ENCODE measurements at places on chromosomes 3 and 15.

DNA sequence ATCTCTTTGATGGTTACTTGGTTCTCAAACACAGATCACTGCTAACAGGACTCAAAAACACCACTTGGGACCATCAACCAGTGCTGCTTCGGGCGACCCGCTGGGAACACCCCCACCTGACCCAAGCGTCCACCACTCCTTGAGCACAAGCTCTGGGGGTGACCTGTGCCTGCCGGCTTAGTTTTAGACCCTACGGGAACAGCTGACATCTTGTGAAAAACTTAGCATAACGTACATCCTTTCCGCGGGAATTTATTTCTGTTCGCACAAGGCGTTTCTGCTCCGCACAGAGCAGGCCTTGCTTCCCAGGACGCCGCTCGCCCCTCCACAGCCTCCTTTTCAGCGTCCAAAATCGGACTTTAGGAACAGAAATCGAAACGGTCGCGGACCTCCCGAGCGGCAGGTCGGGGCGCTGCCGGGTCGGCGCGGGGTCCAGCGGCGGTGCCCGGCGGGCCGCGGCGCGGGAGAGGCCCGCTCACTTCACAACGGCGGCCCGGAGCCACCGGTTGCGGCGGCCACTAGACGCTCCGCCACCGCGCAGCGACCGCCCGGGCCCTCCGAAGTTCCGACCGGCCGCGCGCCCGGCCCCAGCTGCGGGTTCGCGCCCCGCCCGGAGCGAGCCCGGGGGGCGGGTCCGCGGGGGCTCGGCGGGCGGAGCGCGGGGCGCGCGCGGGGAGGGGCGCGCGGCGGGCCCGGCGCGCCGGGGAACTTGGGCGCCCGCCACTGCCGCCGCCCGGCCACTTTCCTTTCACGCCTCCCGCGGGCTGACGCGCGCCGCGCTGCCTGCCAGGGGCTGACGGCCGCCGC lies 959 bp downstream of the SFMBT1 start:
- DNase-seq = no peak

GRCh38 chr15:101511717-101512116 lies 22.2 kb upstream of the PCSK6 start:
- no peak for DNase-seq

GRCh38 chr3:9951962-9952805 lies at the start of gene PRRT3:
Gene PRRT3, minus strand, starts transcription at chr3:9952408. Its CDS starts 2,293 bp downstream, at chr3:9950115.
- no peak for DNase-seq

- no peak for DNase-seq
Measured at GRCh38 chr3:51282931-51283330, 102.2 kb upstream of the MANF start.

DNA sequence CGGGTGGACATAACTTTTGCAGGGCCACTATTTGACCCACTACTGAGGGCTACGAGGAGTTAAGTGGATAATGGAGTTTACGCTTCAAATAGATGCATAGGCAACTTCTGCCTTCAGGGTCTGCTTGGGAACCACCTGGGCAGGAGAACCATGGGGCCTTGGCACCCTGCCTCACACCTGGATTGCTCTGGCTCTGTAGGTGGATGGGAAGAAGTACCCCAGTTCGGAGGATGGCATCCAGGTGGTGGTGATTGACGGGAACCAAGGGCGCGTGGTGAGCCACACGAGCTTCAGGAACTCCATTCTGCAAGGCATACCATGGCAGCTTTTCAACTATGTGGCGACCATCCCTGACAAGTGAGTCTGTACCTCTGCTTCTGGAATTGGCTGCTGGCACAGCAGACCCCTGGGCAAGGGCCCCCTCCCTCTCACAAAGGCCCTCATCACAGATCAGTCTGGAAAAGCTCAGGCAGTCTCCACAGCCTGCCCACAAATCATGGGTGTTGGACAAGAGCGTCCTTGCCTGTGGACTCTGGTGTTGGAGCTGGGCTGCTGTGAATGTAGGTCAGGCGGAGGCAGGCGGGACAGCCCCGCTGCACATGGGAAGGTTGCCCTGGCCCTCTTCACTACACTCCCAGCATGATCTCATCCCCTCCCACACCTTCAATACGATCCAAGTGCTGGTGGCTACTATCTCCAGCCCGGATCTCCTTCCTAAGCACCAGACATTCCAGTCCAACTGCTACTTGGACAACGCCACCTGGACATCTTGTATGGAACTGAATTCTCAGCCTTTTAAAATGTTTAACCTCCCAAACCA lies 46.7 kb downstream of the MESD start:
- no peak for DNase-seq

DNA sequence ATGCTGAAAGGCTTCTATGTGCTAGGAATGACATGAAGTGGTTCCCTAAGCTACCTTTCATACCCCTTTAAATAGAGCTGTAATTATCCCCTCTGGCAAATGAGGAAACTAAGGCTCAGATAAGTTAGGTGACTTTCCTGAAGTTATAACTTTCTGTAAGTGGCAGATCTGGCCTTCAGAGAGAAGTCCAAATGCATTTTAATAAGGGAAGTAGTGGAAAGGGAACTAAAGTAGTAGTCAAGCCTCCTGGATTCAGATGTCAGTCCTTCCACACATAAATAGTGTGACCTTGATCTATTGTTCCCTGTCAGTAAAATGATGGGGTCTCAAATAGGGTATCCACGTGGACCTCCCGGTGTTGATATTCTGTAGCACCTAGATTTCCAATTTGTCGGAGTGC lies 277.7 kb downstream of the EDEM1 start:
- DNase-seq = no peak

- DNase-seq = no peak
Measured at GRCh38 chr15:42130246-42130986, 26.0 kb downstream of the PLA2G4F start.

DNA sequence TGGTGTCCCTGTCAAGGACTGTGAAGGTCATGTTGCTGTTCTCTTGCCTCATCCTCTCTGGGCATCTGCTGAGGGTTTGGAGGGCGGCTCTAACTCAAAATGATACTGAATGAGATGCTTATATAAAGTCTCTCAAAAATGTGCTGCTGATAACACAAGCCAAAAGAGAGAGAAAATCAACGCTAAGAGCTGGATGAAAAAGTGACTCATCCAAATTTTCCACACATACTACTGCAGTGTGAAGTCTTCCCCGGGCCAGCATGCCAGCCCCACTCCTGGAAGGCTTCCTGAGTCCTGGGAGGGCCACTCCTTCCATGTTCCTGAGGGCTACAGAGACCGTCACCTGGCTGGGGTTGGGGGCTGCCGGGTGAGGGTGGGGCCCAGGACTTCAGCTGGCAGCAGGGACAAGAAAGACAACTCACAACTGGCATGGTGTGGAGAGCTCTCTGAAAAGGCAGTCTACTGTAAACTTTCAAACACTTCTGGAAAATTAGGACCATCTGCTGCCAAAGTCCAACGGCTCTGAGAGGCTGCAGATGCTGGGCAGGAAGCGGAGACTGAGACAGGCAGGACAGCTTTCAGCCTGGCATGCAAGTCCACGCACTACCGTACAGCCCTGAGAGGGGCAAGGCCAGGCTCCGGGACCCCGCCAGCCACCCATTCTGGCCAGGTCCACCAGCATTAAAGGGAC lies 200.3 kb downstream of the ADAMTS17 start:
- no peak for DNase-seq

DNA sequence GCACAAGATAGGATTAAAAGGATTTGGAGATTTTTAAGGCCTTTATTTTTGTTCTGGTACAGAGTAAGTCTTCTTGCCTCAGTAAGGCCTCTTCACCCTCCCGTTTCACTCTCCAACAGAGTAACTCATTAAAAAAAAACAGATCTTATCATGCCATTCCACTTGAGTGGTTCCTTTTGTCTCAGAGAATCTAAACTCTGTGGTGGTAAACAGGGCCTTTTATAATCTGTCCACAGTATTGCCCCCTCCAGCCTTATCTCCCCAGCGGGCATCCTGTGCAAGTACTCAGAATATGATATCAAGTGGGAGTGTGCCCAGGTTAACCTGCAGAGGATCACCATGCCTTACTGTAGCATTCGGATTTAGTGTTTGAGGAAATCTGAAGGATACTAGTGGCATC lies 20.3 kb upstream of the ATOSA start:
- DNase-seq = no peak

DNA sequence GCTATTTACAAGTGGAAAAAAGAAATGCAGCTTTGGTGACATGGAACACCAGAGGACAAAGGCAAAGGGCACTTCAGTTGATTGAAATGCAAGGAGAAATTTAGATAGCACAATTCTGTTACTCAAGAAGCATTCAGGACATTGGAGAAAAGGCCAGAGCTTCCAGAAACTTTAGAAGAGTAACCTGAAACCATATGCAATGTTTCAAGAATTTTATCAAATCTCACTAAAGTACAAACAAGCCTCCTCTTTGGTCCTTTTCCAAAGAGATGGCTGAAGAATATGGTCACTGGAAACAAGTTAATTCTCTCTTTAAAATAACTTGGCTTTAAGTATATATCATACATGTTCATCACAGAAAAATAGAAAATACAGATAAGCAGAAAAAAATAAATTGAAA lies 14.6 kb upstream of the LMOD3 start:
- no peak for DNase-seq

- DNase-seq = no peak
Measured at GRCh38 chr15:72781631-72782030, 1.9 kb downstream of the ADPGK start.

GRCh38 chr3:17115186-17115585 lies 230.4 kb downstream of the PLCL2 start:
- no peak for DNase-seq

GRCh38 chr15:96344706-96345559 lies 14.4 kb downstream of the NR2F2 start:
- no peak for DNase-seq

- DNase-seq = no peak
Measured at GRCh38 chr3:14680716-14681115, 5.8 kb downstream of the C3orf20 start.

DNA sequence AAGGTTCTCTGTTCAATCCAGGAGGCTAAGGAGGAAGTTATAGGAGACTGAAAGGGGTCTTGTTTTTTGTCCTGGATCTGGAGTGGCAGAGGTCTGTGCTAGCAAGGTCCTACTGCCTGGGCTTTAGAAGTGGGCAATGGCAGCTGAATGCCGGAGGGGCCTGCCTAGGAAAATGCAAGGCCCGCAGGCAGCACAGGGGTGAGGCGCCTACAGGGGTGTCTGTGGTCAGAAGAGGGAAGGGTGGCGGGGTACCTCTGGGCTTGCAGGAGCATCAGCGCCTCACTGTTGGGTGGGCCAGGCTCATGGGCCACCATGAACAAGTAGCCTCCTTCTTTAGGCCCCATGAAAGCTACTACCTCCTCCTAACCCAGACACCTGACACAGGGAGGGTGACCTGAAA lies 175.4 kb downstream of the PEX5L start:
- no peak for DNase-seq

DNA sequence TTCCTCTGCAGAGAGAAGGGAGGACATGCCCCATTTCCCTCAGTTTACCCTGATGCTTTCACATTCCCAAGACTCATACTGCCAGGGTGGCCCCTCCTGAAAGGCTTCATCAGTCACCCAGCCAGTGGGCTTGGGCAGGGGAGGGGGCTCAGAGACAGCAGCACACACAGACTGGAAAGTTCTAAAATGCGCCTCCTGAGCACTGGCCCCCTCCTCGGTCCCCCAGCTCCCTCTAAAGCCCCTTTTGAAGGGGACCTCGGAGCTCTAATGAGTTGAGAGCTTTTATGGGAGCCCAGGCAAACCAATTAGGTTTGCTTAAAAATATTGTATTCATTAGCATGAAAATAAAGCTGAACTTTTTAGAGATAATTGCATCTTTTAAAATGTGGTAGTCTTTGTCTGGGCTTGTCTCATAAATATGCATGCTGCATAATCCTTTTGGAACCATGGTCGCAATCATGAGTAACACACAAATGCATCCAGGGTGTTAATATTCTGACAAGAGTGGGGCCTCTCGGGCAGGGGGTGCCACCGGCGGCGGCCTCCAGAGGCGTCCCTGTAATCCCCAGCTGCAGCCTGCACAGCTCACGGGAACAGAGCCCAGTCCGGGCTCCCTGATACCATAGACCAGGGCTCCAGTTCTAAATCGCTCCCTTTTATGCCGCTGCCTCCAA lies 78.5 kb downstream of the RPLP1 start:
- DNase-seq = no peak

DNA sequence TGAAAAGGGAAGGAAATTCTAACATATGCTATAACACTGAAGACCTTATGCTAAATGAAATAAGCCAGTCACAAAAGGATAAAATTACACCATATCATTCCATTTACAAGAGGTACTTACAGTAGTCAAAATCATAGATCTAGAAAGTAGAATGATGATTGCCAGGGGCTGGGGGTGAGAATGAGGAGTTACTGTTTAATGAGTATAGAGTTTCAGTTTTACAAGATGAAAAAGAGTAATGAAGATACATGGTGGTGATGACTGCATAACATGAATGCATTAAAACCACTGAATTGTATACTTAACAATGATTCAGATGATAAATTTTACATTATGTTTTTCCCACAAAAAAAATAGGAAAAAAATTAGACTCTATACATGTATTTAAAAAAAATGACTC lies 152.6 kb downstream of the SCAPER start:
- DNase-seq = no peak

GRCh38 chr3:64176461-64176996 lies 48.7 kb downstream of the PRICKLE2 start:
- DNase-seq = no peak

DNA sequence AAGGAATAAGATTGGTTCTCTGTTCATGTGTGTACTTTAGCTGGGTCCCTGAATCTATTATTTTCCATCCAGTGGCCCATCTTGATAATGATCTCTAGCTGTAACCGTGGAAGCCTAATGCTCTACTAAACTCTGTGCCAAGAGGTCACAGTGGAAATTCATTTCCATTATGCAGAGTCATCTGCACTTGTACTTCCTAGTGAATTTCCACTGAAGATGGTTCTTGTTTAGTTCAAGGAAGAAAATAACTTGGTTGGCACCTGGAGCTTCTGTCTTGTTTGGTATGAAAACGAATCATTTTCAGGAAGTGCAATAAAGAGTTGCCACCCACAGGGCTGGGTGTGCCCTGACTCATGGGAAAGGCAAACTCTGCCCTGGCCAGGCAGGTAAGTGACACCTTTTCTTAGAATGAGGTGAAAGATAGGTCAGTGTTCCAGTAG lies 10.3 kb downstream of the LPP start:
- DNase-seq = no peak

- no peak for DNase-seq
Measured at GRCh38 chr3:141337523-141337854, 30.8 kb upstream of the ZBTB38 start.

- DNase-seq = no peak
Measured at GRCh38 chr3:4493941-4494894, 1.1 kb downstream of the ITPR1 start.

GRCh38 chr3:49410846-49411534 lies 786 bp downstream of the RHOA start:
- no peak for DNase-seq

- no peak for DNase-seq
Measured at GRCh38 chr3:139654637-139655365, 23.0 kb downstream of the NMNAT3 start.

DNA sequence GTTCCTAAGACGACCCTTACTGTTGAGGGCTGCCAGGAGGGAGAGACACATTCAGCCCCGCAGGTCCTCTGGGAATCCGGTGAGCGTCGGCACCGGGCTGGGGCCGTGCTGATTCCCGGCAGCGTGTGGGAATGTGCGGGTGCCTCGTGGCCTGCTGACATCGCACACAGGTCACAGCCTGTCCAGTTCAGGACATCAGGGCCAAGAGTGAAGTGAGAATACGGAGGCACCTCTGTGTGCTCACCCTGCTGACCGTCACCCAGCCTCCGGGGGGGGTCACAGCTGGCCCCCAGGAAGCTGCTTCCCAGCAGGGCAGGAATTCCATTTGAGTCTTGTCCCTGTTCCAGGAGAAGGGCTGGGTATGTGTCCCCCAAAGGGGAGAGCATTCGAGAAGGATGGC lies 53.6 kb downstream of the PGPEP1L start:
- DNase-seq = no peak

Measured in esophagus squamous epithelium (tissue), 5 donors.